Stimulated activated CD4-positive, alpha-beta T cell treated with anti-CD3 and anti-CD28 coated beads, Interleukin-1b, Interleukin-23, amount 100 ng/mL, for 48 hours (primary cell): ENCODE measurements at places on chromosomes 1 and 21.

GRCh38 chr1:31382379-31382989, 9.6 kb upstream of the FABP3 start:
- no peak for DNase-seq

- no peak for DNase-seq
Observed at GRCh38 chr1:210294999-210295745, 33.5 kb upstream of the HHAT start.

DNA sequence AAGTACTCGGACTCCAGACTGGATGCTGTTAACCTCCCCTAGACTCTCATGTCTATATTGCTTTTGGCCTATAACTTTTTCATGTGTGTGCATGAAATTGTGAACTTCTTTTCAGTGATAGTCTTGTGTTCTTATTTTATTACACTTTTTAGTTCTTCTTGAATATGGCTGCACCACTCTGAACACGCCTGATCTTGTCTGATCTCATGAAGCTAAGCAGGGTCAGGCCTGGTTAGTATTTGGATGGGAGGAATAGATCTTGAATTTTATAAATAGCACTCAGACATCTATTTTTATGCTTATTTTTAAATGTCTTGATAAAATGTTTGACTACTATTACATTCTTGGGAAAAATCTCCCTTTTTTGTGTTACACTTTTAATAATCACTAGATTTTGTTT, 22.4 kb downstream of the TCP10L start:
- DNase-seq, result no peak

- no peak for DNase-seq
Observed at GRCh38 chr1:16644193-16644481, 22.6 kb downstream of the RNU1-3 start.

DNA sequence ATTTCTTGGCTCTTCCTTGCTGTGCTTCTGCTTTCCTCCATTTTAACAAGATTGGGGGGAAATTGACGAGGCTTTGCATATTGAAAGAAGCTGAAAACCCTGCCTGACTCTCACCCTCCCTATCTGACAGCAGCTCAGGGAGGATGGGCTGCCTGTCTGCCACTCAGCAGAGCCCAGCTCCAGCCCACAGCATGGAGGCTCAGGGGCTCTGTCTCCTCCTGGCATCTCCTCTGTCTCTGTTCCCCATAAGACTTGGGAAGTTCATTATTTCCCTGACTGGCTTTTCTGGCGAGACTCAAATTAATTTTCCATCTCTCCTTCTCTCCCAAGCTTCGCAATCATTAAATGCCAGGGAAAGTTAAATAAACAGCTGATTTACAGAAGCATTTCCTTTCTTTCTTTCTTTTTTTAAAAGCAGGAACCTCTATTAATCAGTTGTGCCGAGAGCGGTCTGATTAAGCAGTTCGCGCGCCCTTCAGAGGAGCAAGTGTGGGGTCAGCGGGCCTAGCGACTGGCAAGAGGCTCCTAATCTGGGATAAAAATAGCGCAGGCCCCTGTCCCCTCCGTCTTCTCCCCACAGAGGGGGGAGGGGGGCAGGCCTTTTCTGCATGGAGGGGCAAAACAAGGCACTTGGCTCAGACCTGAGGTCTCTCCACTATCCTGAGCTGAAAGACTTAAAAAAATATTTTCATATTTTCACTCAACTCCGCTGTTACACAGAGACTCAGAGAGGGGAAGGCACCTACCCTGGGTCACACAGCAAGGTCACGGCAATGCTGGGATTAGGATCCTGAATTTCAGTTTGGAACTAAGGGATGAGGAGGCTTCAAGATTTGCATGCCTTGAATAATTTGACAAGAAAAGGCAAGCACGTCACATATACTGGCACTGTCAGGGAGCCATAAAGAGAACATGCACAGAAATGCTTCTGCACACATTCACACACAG, 170.4 kb downstream of the ACTL8 start:
- no peak for DNase-seq

GRCh38 chr1:153728305-153729066, 636 bp downstream of the INTS3 start:
- DNase-seq, result peak; percentile 5

DNA sequence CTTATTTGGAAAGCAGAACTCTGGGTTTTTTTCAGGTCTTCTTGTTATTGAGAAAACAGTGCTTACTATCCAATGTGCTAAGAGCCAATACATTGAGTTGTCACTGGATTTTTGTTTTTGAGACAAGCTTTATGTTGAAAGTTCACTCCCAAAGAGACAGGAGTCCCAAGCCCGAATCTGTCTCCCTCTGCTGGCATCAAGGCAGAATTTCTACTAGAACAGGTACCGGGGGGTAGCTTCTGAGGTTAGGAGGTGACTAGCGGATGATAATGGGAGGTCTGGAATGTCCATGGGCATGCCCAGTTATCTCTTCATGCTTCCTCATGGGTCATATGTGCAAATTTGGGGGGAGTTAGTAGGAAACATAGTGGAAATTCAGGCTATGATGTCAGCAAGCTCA, 25.1 kb downstream of the ZNF124 start:
- DNase-seq, result no peak

- no peak for DNase-seq
Observed at GRCh38 chr1:47984175-47984789, 12.9 kb downstream of the TRABD2B start.

- no peak for DNase-seq
Observed at GRCh38 chr1:172095846-172096245, 254.5 kb downstream of the DNM3 start.

GRCh38 chr1:29975036-29975694, 738.8 kb downstream of the PTPRU start:
- no peak for DNase-seq

- DNase-seq, result no peak
Observed at GRCh38 chr1:152061952-152062351, 25.1 kb upstream of the S100A11 start.

DNA sequence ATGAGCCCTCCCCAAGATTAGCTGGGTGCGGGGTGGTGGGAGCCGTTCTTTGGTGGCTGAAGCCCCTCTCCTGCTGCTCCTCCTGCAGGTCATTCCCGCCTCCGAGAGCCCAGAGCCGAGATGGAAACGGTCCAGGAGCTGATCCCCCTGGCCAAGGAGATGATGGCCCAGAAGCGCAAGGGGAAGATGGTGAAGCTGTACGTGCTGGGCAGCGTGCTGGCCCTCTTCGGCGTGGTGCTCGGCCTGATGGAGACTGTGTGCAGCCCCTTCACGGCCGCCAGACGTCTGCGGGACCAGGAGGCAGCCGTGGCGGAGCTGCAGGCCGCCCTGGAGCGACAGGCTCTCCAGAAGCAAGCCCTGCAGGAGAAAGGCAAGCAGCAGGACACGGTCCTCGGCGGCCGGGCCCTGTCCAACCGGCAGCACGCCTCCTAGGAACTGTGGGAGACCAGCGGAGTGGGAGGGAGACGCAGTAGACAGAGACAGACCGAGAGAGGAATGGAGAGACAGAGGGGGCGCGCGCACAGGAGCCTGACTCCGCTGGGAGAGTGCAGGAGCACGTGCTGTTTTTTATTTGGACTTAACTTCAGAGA, 448 bp downstream of the G0S2 start:
- no peak for DNase-seq

- DNase-seq, result no peak
Observed at GRCh38 chr1:32702599-32703478, at the start of gene SYNC. TSS of gene SYNC (minus strand) at chr1:32702770. CDS start at chr1:32702660, 110 bp downstream.
